Mesothelial cell of epicardium (in vitro differentiated cells): ENCODE measurements at places on chromosomes 1 and 21. TPM values are rescaled to one million over a fixed set of nuclear protein-coding genes. Genes with fewer than 3 reads are reported as not detected.

GRCh38 chr21:32966120-32966519 is 59.6 kb upstream of the OLIG2 start:
- H3K4me1 ChIP-seq: no peaks in the 10 kb centered on the region
- no peaks in the 10 kb centered on the region for H3K36me3 ChIP-seq
- no peak for DNase-seq
- H3K27me3 ChIP-seq: peaks cover 55% of the 10 kb centered on the region
- H3K27ac ChIP-seq: no peak overlapping the region

DNA sequence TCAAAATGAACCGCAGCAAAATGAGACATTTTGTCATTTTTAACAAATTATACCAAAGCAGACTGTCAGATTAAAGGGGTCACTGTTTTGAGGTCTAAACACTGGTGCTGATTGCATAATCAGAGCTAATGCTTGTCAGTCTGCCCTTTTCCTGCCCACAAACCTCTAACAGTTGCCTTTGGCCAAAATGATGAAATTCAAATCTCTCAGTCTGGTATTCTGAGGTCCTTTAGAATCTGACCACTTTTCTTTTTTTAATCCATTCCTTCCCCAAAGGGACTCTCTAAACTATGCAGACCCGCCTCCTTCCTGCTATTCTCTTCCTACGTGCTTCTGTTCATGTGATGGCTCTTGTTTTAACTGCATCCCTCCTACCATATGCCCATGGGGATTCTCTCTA is 145.2 kb upstream of the SPATA6 start:
- peaks cover 21% of the 10 kb centered on the region for H3K27me3 ChIP-seq
- H3K27ac ChIP-seq: no peak overlapping the region
- peaks cover 6% of the 10 kb centered on the region for H3K4me1 ChIP-seq
- no peak for DNase-seq

DNA sequence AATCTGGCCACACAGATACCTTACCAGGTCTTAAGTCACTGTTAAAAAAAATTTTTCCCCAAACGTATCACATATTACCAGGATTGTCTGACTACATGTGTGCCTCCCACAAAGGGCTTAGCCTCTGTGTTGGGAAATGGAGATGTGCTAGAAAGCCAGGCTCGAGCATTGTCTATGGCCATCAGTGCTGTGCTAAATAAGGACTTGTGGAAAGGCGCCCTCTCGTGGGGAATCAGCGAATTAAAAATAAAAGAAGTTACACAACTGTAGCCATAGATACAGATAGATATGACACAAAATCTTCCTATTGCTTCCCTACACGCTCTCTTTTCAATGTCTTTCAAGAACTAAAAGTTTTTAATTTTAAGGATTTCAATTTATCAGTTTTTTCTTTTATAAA is 47.5 kb upstream of the CRNN start:
- no peak for DNase-seq
- H3K36me3 ChIP-seq: peaks cover 3% of the 10 kb centered on the region
- H3K27me3 ChIP-seq: no peaks in the 10 kb centered on the region
- no peak overlapping the region for H3K27ac ChIP-seq
- H3K4me3 ChIP-seq: no peak overlapping the region

- H3K36me3 ChIP-seq: peaks cover 46% of the 10 kb centered on the region
- H3K4me1 ChIP-seq: no peaks in the 10 kb centered on the region
- no peak for DNase-seq
These were observed 109.8 kb downstream of the JAK1 start for GRCh38 chr1:64856553-64856952.

GRCh38 chr1:51719146-51719545 is 102.3 kb downstream of the OSBPL9 start:
- H3K36me3 ChIP-seq: peaks cover 1% of the 10 kb centered on the region
- no peaks in the 10 kb centered on the region for H3K4me1 ChIP-seq
- no peak overlapping the region for H3K27ac ChIP-seq
- H3K27me3 ChIP-seq: no peaks in the 10 kb centered on the region
- no peak for DNase-seq

DNA sequence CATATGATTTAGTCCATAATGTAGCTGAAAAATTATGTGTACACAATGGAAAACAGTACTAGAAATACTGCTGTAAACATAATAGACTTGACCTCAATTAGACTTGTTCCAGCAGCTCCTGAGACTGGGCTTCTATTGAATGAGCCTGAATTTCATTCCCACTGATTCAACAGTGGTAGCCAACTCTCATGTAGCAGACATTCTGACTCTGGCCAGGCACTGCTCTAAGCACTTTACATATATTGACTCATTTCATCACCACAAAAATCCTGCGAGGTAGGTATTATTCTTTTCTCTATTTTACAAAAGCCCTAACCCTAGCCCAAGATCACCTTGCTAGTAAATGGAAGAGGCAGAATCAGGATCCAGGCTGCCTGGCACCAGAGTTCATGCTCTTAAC is 12.8 kb upstream of the CTSS start:
- H3K4me3 ChIP-seq: no peak overlapping the region
- no peak for DNase-seq
- H3K36me3 ChIP-seq: peaks cover 6% of the 10 kb centered on the region
- H3K27ac ChIP-seq: no peak overlapping the region
- peaks cover 3% of the 10 kb centered on the region for H3K4me1 ChIP-seq

DNA sequence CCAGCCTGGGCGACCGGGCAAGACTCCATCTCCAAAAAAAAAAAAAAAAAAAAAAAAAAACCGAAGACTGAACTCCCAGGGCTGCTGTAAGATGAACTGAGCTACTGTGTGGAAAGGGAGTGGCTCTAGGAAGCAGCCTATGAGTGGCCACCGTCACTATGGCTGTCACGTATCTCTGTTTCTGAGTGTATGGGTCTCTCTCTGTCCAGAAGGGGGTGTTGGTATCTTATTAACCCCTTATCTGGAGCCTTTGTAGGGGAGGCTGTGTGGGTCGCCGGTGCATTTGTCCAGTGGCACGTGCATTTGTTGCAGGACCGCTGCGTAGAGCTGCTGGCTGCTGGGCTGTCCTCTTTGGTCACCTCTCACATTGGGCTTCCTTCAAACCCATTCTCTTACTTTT is 326.6 kb downstream of the CAMTA1 start:
- DNase-seq: no peak
- H3K27me3 ChIP-seq: peaks cover 38% of the 10 kb centered on the region
- no peak overlapping the region for H3K27ac ChIP-seq
- H3K4me3 ChIP-seq: no peak overlapping the region
- H3K36me3 ChIP-seq: no peaks in the 10 kb centered on the region

- peaks cover 21% of the 10 kb centered on the region for H3K4me1 ChIP-seq
- H3K36me3 ChIP-seq: no peaks in the 10 kb centered on the region
- no peak for DNase-seq
- H3K4me3 ChIP-seq: no peak overlapping the region
These were observed 1.5 kb upstream of the ATP1A2 start for GRCh38 chr1:160114085-160114484.

Gene NBPF3
- total RNA-seq: 17.3 to 18.6 TPM (median 17.5 TPM) in 3 replicates

Gene AJAP1
- total RNA-seq: 2.2 to 2.4 TPM (median 2.2 TPM) in 3 replicates

Gene GPR161
- total RNA-seq: 34.6 to 36.4 TPM (median 35.1 TPM) in 3 replicates

Gene ELF3
- 111 to 112 TPM (median 112 TPM) in 3 replicates for total RNA-seq
